GF-D8 (cell line): ENCODE measurements at places on chromosomes 1 and 21.

DNA sequence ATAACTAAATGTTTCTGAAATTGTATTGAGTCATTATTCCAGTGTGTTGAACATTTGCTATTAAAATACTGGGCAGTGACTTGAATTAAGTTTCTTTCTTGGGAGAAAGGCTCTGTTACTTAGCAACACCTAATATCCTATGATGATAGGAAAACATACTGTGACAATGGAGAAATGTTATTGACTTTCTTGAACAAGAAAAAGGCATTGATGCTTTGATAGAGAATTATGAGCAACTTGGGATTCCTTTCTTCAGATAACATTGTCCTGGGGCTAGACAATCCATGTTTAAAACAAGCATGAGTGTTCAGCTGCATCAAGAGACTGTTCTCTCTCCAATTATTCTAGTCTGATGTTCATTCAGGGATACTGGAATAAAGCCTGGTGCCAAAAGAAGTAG is 215.9 kb upstream of the L1TD1 start:
- DNase-seq, result no peak

DNA sequence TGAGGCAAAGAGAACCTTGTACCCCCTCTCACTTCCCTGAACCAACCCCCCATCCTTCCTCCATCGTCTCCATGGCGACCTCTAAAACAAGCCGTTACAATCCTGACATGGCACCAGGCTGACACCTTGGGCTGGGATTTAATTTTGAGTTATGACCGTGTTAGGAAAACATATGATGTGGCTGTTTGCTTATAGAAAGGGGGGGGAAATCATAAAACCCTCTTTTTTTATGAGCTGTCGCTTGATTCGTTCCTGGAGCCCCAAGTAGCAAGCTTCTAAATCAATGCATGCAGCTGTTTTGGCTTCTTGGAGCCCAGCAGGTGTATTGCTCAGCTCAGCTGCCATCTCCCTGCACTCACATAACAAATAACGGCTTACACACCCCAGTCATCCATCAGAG is 301.2 kb upstream of the SPAG17 start:
- DNase-seq, result no peak

DNA sequence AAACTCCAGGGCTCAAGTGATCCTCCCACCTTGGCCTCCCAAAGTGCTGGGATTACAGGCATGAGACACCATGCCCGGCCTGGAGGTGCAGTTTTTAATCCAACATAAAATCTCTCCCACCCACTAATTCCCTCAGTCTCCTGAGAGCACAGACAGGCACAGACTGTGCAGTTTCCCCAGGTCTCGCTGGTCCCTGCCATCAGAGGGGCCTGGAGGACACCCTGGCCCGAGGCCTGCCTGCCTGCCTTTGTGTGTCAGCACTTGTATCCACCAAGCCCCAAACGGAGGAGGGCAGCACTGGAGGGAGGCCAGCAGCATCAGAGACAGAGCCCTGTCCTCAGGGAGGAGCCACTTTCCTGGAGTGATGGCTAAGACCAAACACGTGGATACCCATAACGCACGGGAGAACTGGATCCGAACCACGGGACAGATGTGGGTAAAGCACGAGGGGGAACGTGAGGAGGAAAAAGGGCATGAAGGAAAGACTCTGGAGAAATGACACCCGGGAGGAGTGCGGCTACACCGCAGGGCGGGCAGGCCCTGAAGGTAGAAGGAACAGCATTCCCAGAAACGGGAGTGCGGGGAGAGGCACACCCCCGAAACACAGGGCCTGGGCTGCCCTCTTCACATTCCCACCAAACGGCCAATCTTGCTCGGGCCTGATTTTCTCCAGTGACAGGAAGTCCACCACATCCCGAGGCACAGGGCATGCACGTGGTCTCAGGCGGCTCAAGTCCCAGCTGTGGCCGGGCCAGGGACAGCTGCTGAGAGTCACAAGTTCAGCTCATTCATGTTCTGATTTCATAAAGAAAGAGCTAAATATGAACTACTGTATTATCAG is 29.7 kb downstream of the NPHP4 start:
- no peak for DNase-seq

DNA sequence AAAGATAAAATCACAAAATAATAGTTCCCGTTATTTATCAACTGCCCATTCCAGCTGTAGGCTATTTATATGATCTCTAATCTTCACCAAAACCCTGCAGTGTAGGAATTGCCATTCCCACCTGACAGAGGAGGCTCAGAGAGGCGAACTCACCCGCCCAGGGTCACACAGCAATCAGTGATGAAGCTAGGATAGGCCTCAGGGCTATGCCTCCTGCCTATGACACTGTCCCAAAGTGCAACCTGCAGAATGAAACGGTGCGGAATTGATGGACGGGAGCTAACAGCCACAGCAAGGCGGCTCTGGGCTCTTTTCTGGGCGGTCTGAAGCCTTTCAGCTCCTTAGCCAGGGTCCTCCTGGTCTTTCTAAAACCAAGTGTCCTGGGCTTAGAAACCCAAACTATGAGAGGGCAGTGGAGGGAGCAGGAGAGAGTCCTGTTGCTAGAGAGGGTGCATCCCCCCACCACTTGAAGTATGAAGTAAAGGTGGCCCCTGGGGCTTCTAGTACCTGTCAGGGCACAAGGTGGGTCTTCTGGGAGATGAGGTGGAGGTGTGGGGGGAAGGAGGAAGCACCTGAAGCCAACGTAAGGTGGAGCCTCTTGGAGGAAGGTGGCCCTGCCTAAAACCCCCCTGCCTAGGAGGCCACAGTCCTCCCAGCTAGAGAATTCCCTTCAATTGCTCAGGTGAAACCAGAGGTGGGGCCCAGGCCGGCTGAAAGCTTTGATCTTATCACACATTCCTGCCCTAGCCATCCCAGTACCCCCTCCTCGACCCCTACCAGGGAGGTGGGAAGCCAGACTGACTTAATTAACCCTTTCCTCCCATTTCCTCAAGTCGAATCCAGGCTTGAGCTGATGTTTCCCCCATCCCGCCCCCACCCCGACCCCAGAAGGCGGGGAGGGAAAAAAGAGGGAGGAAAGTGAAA is 14.8 kb downstream of the HSPG2 start:
- no peak for DNase-seq

- DNase-seq, result no peak
Measured at GRCh38 chr1:31423418-31423947, 10.5 kb downstream of the SERINC2 start.

GRCh38 chr1:2212274-2212531 is 15.9 kb upstream of the SKI start:
- no peak for DNase-seq

- no peak for DNase-seq
Measured at GRCh38 chr1:208888376-208888775, 644.2 kb upstream of the PLXNA2 start.

GRCh38 chr1:241817331-241817792 is 30.6 kb upstream of the EXO1 start:
- no peak for DNase-seq

- no peak for DNase-seq
Measured at GRCh38 chr1:240092301-240093119, 827 bp downstream of the FMN2 start.

DNA sequence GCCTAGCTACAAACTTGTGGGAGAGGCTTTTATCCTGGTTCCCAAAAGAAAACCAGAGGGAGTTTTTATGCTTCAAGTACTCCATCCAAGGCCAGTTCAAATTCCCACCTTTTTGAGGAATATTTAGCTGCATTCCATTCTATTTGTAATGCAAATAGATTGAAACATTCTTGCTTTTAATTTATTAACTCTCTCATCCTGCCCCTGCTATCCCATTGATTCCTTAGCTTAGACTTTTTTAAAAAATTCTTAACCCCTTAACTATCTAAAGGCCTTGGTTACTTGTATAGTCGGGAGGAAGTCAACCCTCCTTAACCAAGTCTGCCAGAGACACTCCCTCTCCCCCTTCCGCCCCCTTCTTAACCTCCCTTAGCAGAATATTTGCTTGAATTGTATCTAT is 2.5 kb upstream of the MOV10 start:
- no peak for DNase-seq

DNA sequence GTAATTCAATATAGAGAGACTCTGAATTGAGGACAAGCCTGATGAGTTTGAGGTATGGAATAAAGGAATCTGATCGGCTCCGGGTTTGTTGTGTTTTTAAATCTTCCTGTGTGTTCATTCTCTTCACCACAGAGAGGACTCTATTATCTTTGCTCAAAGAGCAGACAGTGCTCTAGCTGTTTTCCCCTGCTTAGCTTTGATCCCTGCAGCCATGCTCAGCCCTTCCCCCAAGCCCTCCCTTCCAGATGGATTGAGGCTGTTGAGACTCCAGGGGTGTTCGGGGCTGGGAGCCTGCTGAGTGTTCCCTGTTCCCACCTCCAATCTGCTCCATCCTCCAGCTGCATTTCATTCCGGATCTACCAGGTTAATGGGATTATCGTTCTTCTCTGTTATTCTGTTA is 74.2 kb upstream of the CXADR start:
- DNase-seq, result no peak

- DNase-seq, result no peak
Measured at GRCh38 chr1:183137782-183138181, 48.3 kb upstream of the LAMC2 start.

DNA sequence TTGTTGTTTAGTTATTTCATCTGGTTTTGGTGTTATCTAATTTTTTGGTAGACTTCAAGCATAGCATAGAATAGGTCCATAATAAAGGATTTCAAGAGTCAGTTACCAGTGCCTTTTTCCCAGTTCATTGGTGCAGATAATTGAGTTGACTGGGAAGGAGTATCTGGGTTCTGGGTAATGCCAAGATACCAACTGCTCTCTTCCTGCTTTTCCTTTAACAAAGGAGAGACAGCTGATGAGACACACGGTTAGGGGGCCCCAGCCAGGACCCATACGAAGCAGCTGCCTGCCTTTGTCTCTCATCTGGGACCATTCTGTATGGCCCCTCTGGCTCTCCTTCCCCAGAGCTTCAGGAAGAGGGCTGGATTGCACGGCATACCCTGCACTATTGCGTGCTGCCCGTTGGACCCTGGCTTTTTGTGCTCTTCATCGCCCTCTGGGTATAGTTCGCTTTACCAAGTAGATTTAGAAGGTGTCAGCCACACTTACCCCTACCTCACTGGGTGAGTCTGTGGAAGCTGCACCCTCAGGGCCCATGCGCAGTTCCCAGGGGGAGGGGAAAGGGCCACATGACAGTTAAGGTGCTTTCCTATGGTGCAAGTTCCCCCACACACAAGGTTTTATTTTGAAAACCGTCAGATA is 7.0 kb downstream of the NAV1 start:
- peak; percentile 12 for DNase-seq

GRCh38 chr1:29939079-29939478 is 702.8 kb downstream of the PTPRU start:
- DNase-seq, result no peak

DNA sequence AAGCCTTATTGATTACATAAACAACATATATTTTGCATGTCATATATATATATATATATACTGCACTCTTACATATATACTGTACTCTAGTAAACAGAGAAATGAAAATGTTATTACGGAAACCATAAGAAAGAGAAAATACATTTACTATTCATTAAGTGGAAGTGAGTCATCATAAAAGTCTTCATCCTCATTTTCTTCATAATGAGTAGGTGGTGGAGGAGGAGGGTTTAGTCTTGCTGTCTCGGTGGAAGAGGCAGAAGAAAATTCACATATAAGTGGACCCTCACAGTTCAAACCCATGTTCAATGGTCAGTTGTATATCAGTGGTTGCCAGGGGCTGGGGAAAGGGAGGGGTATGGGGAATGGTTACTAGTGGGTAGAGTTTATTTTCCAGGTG is 8.0 kb upstream of the IFNLR1 start:
- DNase-seq, result no peak

DNA sequence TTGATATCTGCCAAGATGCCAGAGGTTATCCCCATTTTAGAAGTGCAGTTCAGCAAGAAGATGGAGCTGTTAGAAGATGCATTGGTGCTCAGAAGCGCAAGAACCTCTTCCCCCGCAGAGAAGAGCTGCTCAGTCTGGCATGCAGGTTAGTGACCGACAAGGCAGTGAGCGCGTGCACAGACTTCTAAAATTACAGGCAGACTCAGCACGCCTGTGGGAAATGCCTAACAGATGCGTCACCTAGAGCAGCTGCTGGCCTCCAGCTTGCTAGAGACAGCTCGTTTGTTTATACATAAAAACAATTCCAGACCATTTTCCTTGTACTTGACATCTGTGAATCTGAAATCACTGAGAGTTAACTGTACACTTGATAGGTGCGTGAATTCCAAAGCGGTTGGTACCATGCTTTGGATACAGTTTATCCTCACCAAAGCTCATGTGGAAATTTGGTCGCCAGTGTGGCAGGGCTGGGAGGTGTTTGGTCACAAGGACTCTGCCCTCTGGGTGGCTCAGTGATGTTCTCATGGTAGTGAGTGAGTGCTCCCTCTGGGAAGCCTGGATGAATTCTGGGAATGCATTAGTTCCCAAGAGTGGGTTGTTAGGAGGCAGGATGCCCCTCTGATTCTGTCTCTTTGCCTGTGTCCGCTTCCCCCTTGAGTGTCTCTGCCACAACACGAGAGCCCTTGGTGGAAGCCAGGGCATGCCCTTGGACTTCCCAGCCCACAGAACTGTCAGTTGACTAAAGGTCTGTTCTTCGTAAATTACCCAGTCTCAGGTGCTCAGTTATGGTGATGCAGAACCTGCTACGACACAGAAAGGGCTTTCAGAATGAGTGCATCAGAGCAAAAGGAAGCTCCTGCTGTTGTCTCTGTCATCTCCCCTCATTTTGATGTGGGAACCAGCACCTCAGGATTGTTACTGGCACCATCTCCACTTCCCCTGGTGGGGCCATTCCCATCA is 24.4 kb downstream of the SNAP47 start:
- no peak for DNase-seq

DNA sequence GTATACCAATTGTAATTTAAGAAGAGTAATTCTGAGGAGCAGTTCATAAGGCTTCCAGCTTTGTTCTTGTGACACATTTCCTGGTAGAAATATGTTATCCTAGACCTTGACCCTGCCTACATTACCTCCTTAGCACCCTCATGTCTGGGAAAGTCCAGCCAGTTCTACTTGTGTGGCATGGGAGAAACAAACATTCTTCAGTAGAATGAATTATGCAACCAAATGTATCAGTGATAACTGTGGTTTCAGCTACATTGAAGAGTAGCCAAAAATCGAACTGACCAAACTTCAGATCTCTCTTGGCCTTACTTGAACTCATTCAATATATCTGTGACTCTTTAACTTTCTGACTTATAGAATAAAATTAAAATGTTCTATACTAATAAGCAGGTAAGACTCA is 308.1 kb upstream of the LYPLAL1 start:
- no peak for DNase-seq

- DNase-seq, result no peak
Measured at GRCh38 chr1:143665606-143666005, 306.2 kb downstream of the FAM72C start.
